ENCODE measurements at places on chromosomes 3 and 15. TPM values are rescaled to one million over a fixed set of nuclear protein-coding genes. Genes with fewer than 3 reads are reported as not detected.

FGF7 gene
- total RNA-seq = 32.7 TPM

SAXO2 gene
- total RNA-seq = 2.4 TPM

SMAD6 gene
- total RNA-seq = 45.5 TPM

P2RY1 gene
- 7.0 TPM for total RNA-seq

HYAL3 gene
- 7.5 TPM for total RNA-seq

C3orf49 gene
- total RNA-seq = not detected

FAM107A gene
- 2.6 TPM for total RNA-seq

RAB6B gene
- 2.6 TPM for total RNA-seq

PYGO1 gene
- 14.9 TPM for total RNA-seq

ARHGAP11A gene
- 10.1 TPM for total RNA-seq

SLC6A6 gene
- 19.3 TPM for total RNA-seq

PLSCR5 gene
- 6.0 TPM for total RNA-seq

CMSS1 gene
- total RNA-seq = 13.7 TPM

TF gene
- 7.9 TPM for total RNA-seq

MON1A gene
- total RNA-seq = 4.6 TPM

CNTN4 gene
- total RNA-seq = 40.0 TPM

DNAH12 gene
- total RNA-seq = 0.48 TPM

ZDHHC23 gene
- total RNA-seq = 3.1 TPM

NUTM1 gene
- total RNA-seq = not detected

SORD gene
- 9.4 TPM for total RNA-seq

NPAP1 gene
- total RNA-seq = 2.4 TPM

CAMKV gene
- 0.72 TPM for total RNA-seq

CLDN1 gene
- 14.0 TPM for total RNA-seq

SHF gene
- 24.1 TPM for total RNA-seq

SEC11A gene
- total RNA-seq = 197 TPM

AADACL2 gene
- 8.7 TPM for total RNA-seq

SLCO2A1 gene
- total RNA-seq = 4.3 TPM

INKA1 gene
- 7.7 TPM for total RNA-seq

BFSP2 gene
- 3.4 TPM for total RNA-seq

CFAP44 gene
- 10.1 TPM for total RNA-seq

SAMD7 gene
- 1.9 TPM for total RNA-seq

ROPN1 gene
- 1.4 TPM for total RNA-seq

RETNLB gene
- not detected for total RNA-seq

CPEB1 gene
- total RNA-seq = 9.9 TPM

CPNE9 gene
- not detected for total RNA-seq

FETUB gene
- 1.2 TPM for total RNA-seq
